Mesangial cell (primary cell): ENCODE measurements at places on chromosomes 7 and 10. TPM values are rescaled to one million over a fixed set of nuclear protein-coding genes. Genes with fewer than 3 reads are reported as not detected.

KCNIP2 gene
- under 0.01 and 0.51 TPM in 2 replicates for total RNA-seq

LIPJ gene
- total RNA-seq: under 0.01 TPM in 1 of 2 replicates, not detected in the other

ITPRID1 gene
- total RNA-seq: not detected in 2 replicates

VENTX gene
- not detected in 2 replicates for total RNA-seq

PNLIPRP1 gene
- total RNA-seq: not detected in 2 replicates

STEAP1B gene
- 0.13 and 0.65 TPM in 2 replicates for total RNA-seq

AGBL3 gene
- 0.49 and 0.89 TPM in 2 replicates for total RNA-seq

C10orf53 gene
- not detected in 2 replicates for total RNA-seq

RTKN2 gene
- 1.5 and 5.5 TPM in 2 replicates for total RNA-seq

OR2A7 gene
- 1.1 and 2.2 TPM in 2 replicates for total RNA-seq
